Tibial nerve (tissue), 4 donors: ENCODE measurements at places on chromosomes 7 and 10. TPM values are rescaled to one million over a fixed set of nuclear protein-coding genes. Genes with fewer than 3 reads are reported as not detected.
A peak's percentile ranks its signal among the peaks of the same experiment; 100 is the strongest.

NKX2-3 gene
- total RNA-seq, result not detected

NPSR1 gene
- total RNA-seq, result not detected

CRHR2 gene
- 0.21 TPM for total RNA-seq

UNC5B gene
- 5.5 TPM for total RNA-seq

CTBP2 gene
- total RNA-seq, result 70.8 TPM

INTS1 gene
- total RNA-seq, result 81.6 TPM

LIPF gene
- total RNA-seq, result not detected

DNA sequence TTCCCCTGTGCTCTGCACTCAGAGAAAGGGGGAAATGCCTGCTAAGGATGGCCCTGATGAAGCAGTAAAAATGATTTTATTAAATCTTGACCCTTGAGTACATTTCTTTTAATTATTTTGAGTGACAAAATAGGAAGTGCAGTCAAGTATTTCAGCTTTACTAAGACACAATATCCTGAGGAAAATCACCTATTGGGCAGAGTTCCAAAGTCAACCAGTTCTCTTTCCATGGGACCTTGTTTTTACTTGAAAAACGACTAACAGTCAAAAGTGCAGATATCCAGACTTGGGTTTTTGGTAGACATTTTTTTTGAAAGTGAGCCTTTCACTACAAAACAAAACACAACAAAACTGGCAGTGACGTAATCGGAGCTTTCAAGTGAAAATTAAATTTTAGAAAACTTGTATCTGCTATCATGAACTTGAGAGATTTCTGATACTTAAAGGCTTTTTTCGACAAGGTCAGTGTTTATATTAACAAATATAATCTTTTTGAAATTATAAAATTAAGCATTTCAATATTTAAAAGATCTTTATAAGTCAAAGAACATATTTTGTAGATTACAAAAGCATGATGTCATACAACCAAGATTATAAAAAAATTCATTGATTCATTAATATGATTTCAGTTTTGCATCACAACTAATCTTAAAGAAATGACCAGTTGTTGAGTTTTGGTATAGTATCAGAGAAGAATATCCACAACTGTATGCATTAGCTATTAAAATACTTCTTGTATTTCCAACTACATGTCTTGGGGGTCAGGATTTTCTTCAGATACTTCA lies 513.8 kb upstream of the AKR1E2 start:
- H3K27ac ChIP-seq, result no peak overlapping the region
- H3K4me3 ChIP-seq, result no peak overlapping the region
- H3K4me1 ChIP-seq, result no peaks in the 10 kb centered on the region
- no peaks in the 10 kb centered on the region for H3K36me3 ChIP-seq

GRCh38 chr10:62008196-62008595 lies 106.7 kb downstream of the ARID5B start:
- no peak overlapping the region for H3K27ac ChIP-seq
- H3K4me1 ChIP-seq, result peaks cover 48% of the 10 kb centered on the region
- H3K36me3 ChIP-seq, result no peaks in the 10 kb centered on the region
- no peaks in the 10 kb centered on the region for H3K27me3 ChIP-seq

GRCh38 chr7:74253331-74253730 lies 868 bp downstream of the RFC2 start:
- H3K27me3 ChIP-seq, result no peaks in the 10 kb centered on the region
- peak overlapping the region; percentile 61 for H3K4me3 ChIP-seq
- peaks cover 16% of the 10 kb centered on the region for H3K36me3 ChIP-seq
- H3K27ac ChIP-seq, result no peak overlapping the region
- H3K4me1 ChIP-seq, result peaks cover 18% of the 10 kb centered on the region

GRCh38 chr10:10994360-10994759 lies 23.3 kb upstream of the CELF2 start:
- DNase-seq, result no peak
- H3K4me1 ChIP-seq, result no peaks in the 10 kb centered on the region
- no peak overlapping the region for H3K27ac ChIP-seq
- H3K36me3 ChIP-seq, result no peaks in the 10 kb centered on the region

DNA sequence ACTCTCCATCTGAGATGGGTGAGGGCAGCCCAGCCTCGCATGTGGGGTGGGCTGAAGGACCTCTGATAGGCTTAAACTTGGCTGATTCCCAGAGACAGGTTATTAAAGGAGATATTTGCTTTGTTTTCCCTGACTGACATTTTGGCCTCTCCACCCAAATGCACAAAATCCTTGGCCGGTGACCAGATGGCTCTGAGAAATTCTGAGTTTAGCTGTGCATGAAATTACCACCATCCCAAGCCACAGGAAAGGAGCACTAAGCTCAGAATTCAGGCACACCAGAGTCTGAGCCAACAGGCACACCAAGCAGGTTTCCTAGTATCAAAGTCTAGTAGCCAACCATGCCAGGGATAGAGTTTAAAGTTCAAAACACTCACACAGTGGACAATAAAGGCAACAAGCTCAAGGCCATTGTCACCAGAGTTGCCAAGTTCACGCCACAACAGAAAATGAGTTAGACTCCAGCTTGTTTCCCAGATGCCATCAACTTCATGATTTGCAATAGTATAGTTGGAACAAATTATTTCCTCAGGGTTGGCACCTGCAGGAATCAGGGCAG lies 387.6 kb downstream of the KCNMA1 start:
- H3K27me3 ChIP-seq, result no peaks in the 10 kb centered on the region
- no peak overlapping the region for H3K27ac ChIP-seq
- H3K4me3 ChIP-seq, result no peak overlapping the region
- peaks cover 4% of the 10 kb centered on the region for H3K4me1 ChIP-seq
- no peaks in the 10 kb centered on the region for H3K36me3 ChIP-seq

DNA sequence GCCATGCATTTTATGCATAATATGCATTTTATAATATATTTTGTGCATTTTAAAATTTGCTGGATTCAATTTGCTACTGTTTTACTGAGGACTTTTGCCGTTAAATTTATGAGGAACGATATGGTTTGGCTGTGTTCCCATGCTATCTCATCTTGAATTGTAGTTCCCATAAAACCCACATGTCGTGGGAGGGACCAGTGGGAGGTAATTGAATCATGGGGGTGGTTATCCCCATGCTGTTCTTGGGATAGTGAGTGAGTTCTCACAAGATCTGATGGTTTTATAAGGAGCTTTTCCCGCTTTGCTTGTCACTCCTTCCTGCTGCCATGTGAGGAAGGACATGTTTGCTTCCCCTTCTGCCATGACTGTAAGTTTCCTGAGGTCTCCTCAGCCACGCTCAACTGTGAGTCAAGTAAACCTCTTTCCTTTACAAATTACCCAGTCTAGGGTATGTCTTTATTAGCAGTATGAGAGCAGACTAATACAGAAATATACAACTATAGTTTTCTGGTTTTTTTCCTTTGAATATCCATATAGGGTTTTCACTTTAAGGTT lies 201.4 kb upstream of the SH2B2 start:
- no peaks in the 10 kb centered on the region for H3K27me3 ChIP-seq
- DNase-seq, result no peak
- H3K4me3 ChIP-seq, result no peak overlapping the region
- H3K27ac ChIP-seq, result no peak overlapping the region
- H3K36me3 ChIP-seq, result no peaks in the 10 kb centered on the region
- peaks cover 5% of the 10 kb centered on the region for H3K4me1 ChIP-seq

DNA sequence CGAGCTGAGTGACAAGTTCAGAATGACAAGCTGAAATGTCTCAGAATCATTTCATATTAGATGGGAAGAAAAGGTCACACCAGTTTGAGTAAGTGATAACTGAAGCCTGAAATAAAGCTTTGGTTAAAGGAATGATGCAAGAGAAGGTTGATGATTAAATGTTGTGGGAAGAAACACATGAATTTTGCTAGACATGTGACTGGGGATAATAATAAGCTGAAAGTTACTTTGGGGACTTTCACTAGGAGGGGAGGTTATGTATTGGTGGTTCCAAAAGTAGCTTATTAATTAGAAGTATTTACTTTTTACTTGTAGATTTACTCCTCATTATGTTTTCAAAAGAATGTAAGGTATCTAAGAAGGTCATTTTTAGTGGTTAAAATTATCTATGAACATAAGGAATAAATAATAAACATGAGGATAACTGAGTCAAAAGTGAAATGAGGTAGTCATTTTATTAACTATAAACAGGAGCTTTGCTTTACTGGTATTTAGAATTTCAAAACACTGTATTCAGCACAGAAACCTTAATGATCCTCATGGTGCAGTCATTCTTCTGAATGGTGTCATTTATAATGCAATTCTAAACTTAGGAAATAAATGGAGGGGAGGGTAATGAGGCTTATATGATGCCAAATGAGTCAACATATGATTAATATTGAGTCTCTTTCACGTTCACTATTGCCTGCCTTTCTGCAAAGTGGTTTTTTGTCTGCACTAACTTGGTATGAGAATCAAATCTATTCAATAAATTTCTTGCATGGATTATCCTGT lies 63.7 kb downstream of the PRKG1 start:
- H3K27ac ChIP-seq, result peak overlapping the region; percentile 64
- no peaks in the 10 kb centered on the region for H3K4me1 ChIP-seq
- H3K4me3 ChIP-seq, result no peak overlapping the region

GRCh38 chr7:137298464-137298794 lies 45.1 kb downstream of the PTN start:
- no peak overlapping the region for H3K27ac ChIP-seq
- H3K36me3 ChIP-seq, result no peaks in the 10 kb centered on the region
- H3K4me1 ChIP-seq, result no peaks in the 10 kb centered on the region
- H3K4me3 ChIP-seq, result no peak overlapping the region

DNA sequence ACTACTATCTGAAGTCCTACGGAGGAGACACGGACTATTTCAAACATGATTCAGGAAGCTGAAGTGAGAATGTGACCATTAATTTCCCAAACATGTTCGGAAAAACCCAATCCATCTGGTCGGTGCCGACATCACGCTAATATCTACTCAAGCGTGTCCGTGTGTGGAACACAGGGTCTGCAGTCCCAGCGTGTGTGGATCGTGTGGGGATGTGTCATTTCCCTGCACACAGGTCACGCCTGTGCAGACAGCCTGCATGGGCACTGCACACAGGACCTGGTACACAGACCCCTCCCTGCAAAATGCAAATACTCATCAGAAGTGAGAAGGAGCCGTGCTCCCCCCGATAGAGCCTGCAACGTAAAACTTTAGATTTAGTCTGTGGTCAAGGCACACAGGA lies 57.8 kb downstream of the CARD11 start:
- no peaks in the 10 kb centered on the region for H3K27me3 ChIP-seq

GRCh38 chr10:74704629-74705357 lies 121.6 kb upstream of the KAT6B start:
- DNase-seq, result no peak
- no peak overlapping the region for H3K27ac ChIP-seq
- H3K27me3 ChIP-seq, result no peaks in the 10 kb centered on the region

DNA sequence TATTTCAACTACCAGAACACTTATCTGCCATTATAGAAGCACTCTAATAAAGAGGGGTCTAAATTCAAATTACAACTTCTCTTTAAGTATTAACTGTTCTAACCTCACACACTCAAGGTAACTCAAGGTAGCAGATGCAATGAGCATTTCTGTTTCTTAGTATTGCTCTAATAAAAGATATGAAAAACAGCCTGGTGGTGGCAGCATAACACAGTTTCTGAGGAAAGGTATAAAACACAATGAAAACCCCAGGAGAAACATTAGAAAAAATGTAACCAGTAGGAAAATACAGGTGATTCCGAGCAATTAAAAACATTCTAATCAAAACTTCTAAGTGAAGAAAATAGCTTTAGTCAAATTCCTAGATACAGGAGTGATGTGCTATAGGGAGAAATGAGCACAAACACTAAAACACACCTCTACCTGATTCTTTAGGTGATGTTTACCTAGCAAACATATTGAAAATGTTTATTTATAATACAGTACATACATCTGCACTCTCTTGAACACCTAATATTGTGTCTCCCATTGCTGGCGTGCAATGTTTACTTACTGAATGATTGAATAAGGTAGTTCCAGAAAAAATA lies 3.5 kb downstream of the MKRN1 start:
- no peak overlapping the region for H3K4me3 ChIP-seq
- peaks cover 17% of the 10 kb centered on the region for H3K4me1 ChIP-seq
- no peaks in the 10 kb centered on the region for H3K27me3 ChIP-seq
- peak; percentile 63 for DNase-seq
- no peaks in the 10 kb centered on the region for H3K36me3 ChIP-seq

DNA sequence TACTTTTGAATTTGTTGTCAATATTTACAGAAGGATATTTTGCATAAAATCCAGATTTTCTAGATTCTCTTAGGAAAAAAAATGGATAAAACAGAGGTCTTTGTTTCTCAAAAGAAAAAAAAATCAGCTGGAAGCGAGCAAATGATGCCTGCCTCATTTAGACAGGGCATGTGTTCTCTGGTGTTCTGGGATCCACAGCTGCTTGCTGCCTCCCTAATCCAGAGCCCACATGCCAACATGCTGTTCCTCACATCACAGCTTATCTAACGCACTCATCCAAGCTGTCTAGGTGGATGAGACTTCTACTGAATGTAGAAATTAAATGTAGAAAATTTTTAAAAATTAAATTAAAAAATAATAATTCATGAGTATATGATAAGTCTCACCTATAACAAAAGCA lies 630.1 kb downstream of the SORCS1 start:
- H3K36me3 ChIP-seq, result no peaks in the 10 kb centered on the region
- DNase-seq, result no peak
- no peaks in the 10 kb centered on the region for H3K4me1 ChIP-seq
- H3K27me3 ChIP-seq, result no peaks in the 10 kb centered on the region

GRCh38 chr10:95626500-95626899 lies 30.0 kb downstream of the ALDH18A1 start:
- H3K4me1 ChIP-seq, result no peaks in the 10 kb centered on the region
- no peak overlapping the region for H3K4me3 ChIP-seq
- peaks cover 97% of the 10 kb centered on the region for H3K36me3 ChIP-seq
- no peak for DNase-seq
- H3K27me3 ChIP-seq, result no peaks in the 10 kb centered on the region
- H3K27ac ChIP-seq, result no peak overlapping the region

GRCh38 chr10:132979491-132980425 lies 37.4 kb upstream of the CFAP46 start:
- peaks cover 14% of the 10 kb centered on the region for H3K27me3 ChIP-seq
- no peak overlapping the region for H3K4me3 ChIP-seq
- no peak for DNase-seq

GRCh38 chr7:144907577-144907976 lies 71.7 kb upstream of the TPK1 start:
- no peak overlapping the region for H3K4me3 ChIP-seq
- H3K4me1 ChIP-seq, result no peaks in the 10 kb centered on the region
- H3K27me3 ChIP-seq, result no peaks in the 10 kb centered on the region
- H3K27ac ChIP-seq, result no peak overlapping the region

DNA sequence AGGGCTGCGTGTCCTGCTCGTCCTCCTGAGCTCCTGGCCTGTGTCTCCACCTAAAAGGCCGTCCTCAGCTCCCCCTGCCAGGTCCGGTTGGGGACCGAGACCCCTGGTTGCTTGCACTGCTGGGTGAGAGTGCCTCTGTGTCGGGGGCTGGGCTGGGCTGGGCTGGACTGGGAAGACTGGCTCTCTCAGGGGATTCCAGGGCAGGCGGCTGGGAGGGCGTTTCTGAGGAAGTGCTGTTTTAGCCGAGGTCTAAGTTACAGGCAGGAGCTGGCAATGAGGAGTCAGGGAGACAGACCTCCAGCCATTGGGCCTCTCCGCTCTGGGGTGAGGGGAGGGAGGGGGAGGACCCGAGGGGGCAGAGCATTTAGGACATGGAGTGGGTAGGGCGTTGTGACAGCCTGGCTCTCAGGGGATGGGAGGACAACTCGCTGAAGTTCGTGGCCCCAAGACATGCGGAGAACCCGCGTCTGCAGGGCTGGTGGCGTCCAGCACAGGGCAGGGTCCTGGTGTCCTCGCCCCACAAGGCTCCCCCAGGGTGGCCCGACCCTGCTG lies 20.9 kb downstream of the FOXK1 start:
- no peaks in the 10 kb centered on the region for H3K4me1 ChIP-seq
- no peak for DNase-seq
- H3K36me3 ChIP-seq, result no peaks in the 10 kb centered on the region
- no peak overlapping the region for H3K4me3 ChIP-seq
- H3K27me3 ChIP-seq, result no peaks in the 10 kb centered on the region
- no peak overlapping the region for H3K27ac ChIP-seq
